CD4-positive, alpha-beta T cell treated with Interleukin-6 at 100 ng/mL for 8 hours (primary cell): ENCODE measurements at places on chromosomes 2 and 18.

GRCh38 chr2:24382363-24383073 is 22.2 kb upstream of the ITSN2 start:
- peak; percentile 56 for DNase-seq

DNA sequence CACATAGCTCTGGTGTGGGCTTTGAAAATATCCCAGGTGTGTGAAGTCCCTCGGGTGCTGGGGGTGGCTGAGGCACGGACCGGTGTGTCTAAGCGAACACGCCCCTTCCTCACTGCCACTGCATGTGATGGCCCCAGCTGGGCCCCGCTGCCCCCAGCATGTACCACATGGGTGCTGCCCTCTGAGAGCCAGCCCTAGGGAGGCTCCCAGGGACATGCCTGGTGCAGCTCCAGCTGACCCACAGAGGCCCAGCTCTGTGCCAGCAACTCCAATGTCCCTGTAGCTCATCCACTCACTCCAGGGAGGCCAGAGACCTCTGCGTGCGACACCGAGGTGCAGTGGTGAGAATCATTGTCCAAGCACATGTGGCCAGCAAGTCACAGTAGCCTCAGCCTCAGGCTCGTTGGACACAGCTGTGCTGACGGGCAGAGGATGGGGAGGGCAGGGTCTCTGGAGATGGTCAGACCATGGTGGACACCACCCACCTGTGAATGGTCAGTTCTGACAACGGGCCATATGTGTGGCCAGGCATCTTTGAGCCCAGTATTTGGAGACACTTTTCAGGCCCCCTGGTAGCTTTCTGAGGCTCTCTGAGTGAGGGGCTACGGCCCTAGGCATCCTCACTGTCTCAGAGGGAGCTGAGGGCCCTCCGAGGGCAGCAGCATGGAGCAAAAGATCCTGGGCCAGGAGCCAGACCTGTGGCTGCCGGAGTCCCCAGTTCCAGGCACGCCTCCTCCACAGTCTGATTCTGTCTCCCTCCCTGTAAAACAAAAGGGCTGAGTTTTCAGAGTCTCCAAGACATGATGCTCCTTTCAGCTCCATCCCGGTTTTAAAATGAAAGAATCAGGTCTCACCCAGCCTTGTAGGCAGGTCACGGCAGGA is 220.7 kb downstream of the NDUFA10 start:
- no peak for DNase-seq

- no peak for DNase-seq
These were observed 490.4 kb upstream of the ID2 start for GRCh38 chr2:8191427-8191826.

DNA sequence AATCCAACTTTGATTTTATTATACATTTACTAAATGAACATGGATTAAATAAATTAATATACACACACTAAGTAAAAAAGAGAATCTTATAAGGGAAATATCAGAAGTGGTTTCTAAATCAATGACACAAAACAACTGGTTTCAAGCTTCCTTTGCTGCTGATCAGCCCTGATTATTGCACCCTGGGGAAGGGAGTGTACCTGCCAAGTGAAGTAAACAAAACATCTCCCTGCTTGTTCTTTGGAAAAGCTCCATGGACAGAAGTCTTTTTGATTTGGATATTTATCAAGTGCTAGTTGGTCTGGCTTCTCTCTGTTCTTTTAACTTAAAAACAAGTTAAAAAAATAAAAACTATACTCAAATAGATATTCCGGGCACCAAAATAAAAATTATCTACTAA is 190.1 kb downstream of the PDE11A start:
- no peak for DNase-seq

DNA sequence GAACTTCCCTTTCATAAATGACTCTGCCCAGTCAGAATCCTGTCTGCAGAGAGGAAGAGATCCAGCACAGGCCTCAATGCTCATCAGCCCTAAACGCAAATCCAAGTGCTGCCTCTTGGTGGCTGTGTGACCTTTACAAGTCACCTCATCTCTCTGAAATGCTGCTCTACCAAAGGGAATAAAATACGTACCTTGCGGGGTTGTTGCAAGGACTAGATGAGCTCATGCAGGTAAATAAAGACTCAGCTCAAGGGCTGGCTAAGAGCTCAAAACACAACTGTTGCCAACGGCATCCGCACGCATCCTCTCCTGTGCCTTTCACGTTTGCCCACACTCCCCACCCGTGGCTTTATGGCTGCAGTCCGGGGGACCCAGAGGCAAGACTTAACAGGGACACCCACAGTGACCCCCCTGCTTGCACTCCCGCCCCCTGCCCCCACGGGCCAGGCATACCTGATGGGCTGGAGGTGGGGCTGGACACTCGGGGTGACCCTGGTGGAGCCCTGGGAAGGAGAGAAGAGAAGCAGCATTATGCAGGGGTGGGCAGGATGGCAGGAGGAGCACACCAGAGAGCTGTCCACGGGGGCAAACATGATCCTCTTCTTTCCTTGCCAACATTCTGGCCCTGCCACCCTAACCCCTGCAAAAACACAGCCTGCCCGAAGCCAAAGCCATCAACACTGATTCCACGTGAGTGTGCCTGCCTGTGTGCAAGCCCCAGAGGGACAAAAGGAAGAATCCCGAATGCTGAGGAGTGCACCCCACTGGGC is 102.6 kb downstream of the TNS1 start:
- no peak for DNase-seq

- no peak for DNase-seq
These were observed 8.6 kb upstream of the CCDC88A start for GRCh38 chr2:55428258-55428657.

DNA sequence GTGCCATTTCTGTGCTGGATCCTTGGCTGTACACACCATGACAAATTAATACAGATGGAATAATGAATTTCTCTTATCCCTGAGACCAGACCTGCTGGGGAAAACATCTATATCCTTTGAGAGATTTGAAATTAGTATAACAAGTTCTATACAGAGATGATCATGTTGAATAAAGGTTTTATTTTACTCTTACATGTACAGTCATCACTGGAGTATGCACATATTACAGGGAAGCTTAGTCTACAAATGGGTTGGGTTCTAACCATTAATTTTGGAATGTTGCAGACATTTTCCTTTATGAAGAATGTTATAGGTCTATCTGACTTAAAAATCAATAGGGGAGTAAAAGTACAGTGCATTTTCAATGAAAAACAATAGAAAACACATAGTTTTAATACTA is 29.9 kb upstream of the MMADHC start:
- no peak for DNase-seq

DNA sequence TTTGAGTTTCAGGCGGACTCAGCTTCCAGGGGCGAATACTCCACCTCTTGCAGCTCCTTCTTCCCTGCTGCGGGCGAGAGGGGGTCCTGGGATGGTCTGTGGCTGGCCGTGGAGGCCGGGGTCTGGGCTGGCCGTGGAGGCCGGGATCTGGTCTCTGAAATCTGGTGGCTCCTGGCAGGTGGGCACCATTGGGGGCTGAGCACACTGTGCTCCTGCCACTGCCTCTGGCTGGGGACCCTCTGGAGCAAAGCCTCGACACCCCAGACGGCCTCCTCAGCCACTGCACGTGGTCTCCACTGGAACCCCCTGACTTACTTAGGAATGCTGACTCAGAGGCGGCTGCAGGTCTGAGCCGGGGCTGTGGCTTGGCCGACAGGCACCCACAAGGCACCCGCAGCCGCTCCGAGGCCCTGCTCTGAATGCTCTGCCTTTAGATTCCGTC is 100.1 kb upstream of the ALKAL2 start:
- DNase-seq: no peak

GRCh38 chr2:160114020-160114419 is 51.6 kb upstream of the PLA2R1 start:
- no peak for DNase-seq

DNA sequence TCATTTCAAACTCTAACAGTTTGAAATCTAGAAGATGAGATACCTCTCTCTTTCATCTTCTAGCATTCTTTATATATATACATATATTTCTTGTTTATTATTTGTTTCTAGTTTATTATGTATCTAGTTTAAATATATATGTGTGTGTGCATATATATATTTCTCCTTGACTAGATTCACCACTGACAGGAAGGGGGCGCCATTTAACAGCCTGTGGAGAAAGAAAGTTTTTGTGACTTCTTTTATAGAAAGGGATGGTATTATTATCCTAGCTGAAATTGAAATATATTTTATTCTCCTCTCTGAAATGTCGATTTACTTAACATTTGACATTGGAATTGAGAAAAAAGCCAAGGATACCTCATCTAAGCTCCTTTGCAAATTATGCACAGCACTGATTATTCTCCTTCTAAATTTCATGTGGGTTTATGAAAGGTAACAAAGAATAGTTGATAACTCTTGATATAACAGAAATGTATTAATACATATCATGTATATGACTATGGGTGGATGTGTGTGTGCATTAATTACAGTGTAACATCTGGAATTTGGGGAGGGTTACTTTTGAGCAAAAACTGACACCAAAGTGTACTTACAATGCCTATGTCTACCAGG is 160.7 kb upstream of the NT5C1B start:
- no peak for DNase-seq

GRCh38 chr18:28159055-28159454 is 17.9 kb downstream of the CDH2 start:
- DNase-seq: no peak

- no peak for DNase-seq
These were observed 52.3 kb downstream of the C18orf63 start for GRCh38 chr18:74367905-74368304.

DNA sequence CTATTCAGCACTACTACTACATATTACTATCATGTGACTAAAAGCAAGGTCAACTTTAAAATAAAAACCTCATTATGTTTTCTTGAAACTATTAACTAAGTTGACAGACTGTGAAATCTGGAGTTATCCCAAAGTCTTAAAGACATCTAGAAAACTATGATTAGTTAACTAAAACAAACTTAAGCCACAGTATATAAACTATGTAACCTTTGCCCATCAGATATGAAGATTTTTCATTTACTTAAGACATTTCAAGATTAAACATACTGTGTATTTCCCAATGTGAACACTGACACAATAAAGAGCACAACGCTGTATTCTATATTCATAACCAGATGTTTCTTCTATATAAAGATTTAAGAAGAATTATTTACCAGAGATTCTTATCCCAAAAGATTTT is 33.5 kb upstream of the CACNB4 start:
- DNase-seq: no peak

GRCh38 chr2:229133155-229133772 is 137.8 kb downstream of the PID1 start:
- no peak for DNase-seq

DNA sequence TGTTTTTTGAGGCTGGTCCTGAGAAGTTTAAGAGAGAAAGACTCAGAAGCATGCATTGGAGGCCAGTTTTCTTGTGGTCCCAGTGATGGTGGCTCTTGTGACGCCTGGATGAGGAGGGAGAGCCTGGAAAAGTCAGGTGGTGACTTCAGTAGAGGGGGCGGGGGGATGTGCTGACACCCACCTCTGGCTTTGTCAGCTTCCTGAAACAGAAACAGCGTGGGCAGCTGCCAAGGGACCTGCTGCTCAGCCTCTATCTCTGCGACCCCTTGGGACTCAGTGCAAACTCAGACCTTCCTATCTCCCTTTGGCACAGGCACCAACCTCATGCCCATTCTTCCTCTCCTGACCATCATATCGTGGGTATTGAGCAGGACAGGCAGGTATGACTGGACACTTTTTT is 6.4 kb downstream of the TGFBRAP1 start:
- no peak for DNase-seq

DNA sequence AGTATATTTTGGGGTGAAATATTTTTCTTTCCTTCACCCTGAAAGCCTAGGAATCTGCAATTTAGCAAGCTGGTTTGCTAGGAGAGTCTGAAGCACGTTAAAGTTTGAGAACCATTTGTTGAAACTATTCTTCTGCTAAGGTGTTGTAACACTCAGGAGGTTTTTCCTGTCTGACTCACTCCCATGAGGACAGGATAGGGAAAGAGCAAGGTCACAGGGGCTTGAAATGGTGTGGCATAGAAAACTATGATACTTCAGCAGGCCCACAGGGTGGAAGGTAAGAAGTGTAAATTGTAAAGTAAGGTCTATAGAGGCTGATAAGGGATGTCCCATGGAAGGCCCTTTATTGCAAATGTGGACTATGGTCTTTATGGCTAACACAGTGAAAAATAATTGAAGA is 177.7 kb upstream of the ZC3H15 start:
- no peak for DNase-seq

- no peak for DNase-seq
These were observed 49.6 kb downstream of the CPS1 start for GRCh38 chr2:210606001-210606400.
